ENCODE measurements at places on chromosomes 7 and 10.

DNA sequence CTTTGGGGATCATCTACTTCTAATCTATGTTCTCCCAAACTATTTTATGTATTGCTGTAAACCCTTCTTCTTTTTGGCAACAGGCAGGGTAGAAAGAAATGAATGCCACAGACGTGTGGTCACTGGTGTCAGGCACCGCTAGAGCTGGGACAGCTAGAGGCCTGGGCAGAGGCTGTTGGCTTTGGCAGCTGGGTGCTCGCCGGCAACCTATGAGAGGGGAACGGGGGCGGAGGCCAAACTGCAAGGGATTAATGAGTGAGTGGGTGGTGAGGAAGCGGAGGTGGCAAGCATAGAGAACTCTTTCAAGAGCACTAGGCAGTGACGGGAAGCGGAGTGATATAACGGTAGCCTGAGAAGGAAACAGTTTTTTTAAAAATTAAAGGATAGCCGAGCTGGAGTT, 78.5 kb downstream of the CREB5 start:
- DNase-seq: no peak

GRCh38 chr7:117283371-117283770, 39.5 kb downstream of the WNT2 start:
- no peak for DNase-seq

GRCh38 chr10:18681366-18681765, 22.1 kb downstream of the ARL5B start:
- DNase-seq: no peak

DNA sequence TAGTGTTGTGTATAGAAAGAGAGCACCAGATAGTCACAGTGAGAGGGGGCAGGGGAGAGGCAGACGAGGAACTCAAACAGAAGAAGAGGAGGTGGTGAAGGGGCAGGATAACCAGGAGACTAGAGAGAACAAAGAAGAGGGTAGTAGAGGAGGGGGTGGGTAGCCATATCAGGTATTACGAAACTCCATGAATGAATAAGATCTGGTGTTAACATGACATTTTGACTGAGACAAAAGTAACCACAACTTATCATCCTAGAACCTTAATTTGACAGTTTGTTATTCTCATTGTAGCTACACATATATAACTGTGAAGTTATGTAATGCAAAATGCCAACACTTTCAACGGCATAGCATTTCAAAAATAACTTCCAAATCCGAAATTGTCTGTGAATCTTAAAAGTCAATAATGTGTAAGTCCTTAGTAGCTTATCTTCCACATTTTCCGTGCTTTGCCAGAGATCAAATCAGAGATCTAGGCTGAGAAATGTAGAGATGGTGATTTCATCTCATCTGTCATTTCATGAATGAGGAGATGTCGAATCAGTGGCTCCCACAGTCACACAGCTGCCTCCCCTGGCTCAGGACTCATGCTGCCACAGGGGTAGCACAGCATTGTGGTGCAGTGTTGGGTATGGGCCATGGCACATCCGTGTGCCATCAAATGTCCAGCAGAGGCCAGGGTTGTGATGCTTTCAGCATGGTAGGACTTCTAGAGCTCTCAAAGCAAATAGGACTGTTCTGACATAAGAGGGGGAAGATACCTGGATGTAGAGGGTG, 202.1 kb downstream of the HECW1 start:
- DNase-seq: no peak

DNA sequence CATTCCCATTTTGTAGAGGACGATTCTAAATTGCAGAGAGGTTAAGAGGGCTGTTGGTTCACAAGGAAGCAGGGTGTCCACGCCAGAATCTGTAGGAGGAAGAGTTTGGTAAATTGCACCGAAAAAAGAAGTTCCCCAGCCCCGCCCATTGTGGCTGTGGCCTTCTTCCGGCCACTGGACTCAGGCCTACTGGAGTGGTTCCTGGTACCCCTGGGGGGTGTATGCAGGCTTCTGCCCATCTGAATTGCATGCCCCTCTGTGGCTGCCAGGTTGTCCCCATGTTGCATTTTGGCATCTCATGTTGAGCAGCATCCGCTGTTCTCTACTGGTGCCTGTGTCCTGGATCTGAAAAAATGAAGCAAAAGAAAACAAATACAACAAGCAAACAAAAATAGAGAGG, 234.2 kb downstream of the WDR11 start:
- DNase-seq: no peak

DNA sequence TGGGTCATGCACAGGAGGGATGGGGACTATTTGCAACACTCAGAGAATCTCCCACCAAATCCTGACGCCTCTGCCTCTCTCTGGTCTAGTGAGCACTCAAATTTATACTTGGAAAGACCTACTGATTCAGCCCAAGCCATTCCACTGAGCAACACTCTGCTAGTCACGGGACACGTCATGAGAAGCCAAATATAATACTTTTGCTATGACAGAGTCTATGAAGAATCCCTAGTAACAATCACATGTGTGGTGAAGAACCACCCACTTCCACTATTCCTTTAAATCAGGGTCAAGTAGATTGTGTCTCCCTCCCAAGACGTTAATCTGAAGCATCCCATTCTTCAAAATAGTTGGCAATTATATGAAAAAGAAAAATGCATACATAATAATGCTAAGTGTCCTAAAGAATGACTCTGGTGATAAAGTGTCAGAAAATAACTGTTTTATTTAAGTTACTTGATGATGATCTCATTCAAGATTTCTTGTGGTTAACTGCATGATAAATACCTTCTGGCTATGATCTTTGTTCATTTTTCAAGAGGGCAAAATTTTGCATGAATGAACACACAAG, 28.5 kb downstream of the CHCHD3 start:
- no peak for DNase-seq

- no peak for DNase-seq
These were observed 82.9 kb downstream of the KIAA1549 start for GRCh38 chr7:138898255-138898654.

DNA sequence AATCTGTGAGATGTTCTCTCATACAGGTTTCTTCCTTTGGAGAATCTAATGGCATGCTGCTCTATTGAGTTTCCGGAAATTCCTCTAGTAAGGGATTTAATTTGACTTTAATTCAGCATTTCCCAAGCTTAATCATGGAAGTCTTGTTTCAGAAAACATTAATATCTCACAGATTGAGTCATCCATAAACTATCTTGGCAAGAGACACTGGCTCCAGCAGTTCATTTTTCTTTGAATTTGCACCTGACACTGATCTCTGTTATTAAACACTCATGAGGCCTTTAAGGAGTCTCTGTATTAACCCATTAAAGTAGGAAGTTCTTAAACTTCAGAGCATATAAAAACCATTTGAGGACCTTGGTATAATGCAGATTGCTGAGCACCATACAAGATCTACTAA, 3.6 kb upstream of the ITGB8 start:
- DNase-seq: no peak

- no peak for DNase-seq
These were observed 675.8 kb downstream of the PCDH15 start for GRCh38 chr10:54125098-54125747.

DNA sequence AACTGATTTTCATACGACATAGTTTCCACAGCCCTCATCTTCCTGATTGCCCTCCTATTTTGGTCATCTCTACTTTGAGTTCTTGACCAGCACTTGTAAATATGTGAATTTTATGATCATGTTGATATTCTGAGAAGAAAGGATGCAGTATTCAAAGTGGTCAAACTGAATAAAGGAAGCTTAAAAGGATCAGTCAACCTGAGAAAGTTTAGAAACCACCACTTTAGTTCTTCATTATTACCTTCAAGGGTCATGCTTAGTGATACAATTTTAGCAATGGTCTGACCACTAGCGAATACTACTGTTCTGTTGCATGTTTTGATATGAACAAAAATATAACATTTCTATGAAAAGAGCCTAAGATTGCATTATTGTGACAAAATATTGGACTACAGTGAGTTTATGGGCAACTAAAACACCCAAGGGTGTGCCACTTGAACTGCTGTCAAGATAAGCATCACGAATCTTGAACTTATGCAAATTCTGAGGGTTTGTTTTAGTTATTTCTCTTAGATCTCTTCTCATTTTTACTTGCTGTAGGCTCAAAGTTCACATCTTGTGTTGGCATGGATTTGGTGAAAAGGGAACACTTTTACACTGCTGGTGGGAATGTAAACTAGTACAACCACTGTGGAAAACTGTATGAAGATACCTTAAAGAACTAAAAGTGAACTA, 247.7 kb downstream of the IPMK start:
- no peak for DNase-seq

- DNase-seq: no peak
These were observed 231.8 kb upstream of the DKK1 start for GRCh38 chr10:52082307-52082706.

DNA sequence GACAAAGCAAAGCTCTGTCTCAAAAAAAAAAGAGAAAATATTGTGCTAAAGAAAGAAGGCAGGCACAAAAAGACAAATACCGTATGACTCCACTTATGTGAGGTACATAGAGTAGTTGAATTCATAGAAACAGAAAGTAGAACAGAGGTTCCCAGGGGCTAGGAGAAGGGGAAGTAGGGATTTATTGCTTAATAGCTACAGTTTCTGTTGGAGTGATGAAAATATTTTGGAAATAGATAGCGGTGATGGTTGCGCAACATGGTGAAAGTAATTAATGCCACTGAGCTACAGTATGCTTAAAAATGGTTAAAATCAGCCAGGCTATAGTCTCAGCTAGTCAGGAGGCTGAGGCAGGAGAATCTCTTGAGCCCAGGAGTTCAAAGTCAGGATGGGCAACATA, 18.5 kb upstream of the NPFFR1 start:
- no peak for DNase-seq

GRCh38 chr7:101559586-101559985, 69.5 kb downstream of the MYL10 start:
- DNase-seq: no peak

- DNase-seq: peak; percentile 50
These were observed 89.8 kb downstream of the ZMIZ1 start for GRCh38 chr10:79158402-79159097.

GRCh38 chr7:51973071-51973470, 656.5 kb upstream of the COBL start:
- no peak for DNase-seq

DNA sequence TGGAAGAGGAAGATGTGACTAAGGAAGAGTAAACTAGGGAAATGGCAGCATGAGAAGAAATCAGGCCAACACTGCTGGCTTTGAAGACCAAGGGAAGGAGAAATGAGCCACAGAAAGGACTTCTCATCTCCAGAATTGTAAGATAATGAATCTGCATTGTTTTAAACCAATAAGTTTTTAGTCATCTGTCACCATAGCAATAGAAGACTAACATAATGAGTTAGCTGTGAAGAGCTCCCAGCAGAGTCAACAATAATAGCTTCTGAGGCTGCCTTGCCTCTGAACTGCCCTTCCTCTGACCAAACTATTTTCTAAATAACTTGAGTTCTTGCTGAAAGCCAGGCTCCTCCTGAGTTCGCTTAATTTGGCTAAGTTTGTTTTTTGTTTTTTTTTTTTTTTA, 103.6 kb downstream of the CACNA2D1 start:
- no peak for DNase-seq

Measured in GM23338 (cell line).